ENCODE measurements at places on chromosomes 7 and 10. TPM values are rescaled to one million over a fixed set of nuclear protein-coding genes. Genes with fewer than 3 reads are reported as not detected.

- H3K4me1 ChIP-seq, result no peaks in the 10 kb centered on the region
- no peak for DNase-seq
- H3K27me3 ChIP-seq, result no peaks in the 10 kb centered on the region
Measured at GRCh38 chr10:113971349-113971973, 72.2 kb upstream of the ADRB1 start.

GRCh38 chr10:45398595-45398994, 24.6 kb downstream of the ALOX5 start:
- H3K27ac ChIP-seq, result no peak overlapping the region
- no peaks in the 10 kb centered on the region for H3K4me1 ChIP-seq
- no peak overlapping the region for H3K4me3 ChIP-seq
- H3K27me3 ChIP-seq, result no peaks in the 10 kb centered on the region

DNA sequence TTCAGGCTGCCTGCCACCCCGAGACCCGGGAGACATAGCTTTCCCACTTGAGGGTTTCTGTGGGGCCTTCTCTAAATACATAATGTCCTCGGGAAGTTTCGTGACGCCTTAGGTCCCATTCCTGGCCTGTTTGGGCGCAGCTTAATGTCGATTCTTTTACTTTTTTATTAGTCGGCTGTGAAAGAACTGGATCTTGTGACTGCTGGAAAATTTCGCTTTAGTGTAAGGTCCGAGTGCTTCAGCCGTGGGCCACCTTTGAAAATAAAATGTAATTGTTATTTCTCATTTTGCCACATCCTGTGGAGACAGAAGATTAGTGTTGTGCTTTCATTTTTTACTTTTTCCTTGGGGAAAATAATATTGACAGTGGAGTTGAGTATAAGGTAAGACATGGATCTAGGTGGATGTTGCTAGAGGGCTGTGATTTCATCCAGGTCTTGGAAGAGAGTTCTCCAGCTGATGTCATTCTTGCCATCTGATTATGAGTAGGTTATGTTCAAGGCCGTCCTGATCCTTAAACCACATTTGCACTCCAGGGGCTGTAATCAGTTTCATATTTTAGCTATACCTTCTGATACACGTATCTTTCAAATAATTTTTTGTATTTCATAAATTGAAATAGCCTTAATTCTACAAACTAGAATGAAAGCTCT, 830 bp downstream of the RAB18 start:
- no peaks in the 10 kb centered on the region for H3K27me3 ChIP-seq
- H3K4me3 ChIP-seq, result peak overlapping the region; percentile 52
- H3K27ac ChIP-seq, result peak overlapping the region; percentile 5
- H3K36me3 ChIP-seq, result no peaks in the 10 kb centered on the region
- no peak for DNase-seq

The STRIP2 gene
- total RNA-seq, result 0.58 TPM

DNA sequence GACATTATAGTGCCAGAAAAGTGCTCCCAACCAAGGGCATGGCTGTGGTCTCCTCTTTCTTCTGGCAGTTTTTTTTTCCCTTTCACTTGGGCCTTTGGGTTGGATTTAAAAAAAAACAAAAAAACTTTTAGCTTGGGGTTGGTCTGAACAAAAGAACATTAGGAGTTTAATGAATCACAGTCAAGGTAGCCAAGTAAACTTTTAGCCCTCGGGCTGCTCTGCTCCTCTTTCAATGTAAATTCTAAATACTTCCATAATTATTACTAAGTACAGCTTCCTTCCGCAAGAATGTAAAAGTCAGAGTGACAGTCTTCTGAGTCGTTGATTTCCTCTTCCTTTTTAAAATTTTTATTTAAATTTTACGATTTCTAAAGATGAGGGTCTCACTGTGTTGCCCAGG, 79.2 kb downstream of the NRF1 start:
- no peaks in the 10 kb centered on the region for H3K27me3 ChIP-seq
- no peak for DNase-seq
- no peak overlapping the region for H3K27ac ChIP-seq

The NUTM2E gene
- total RNA-seq, result not detected

GRCh38 chr10:6119962-6120361, 31.1 kb downstream of the RBM17 start:
- H3K4me3 ChIP-seq, result no peak overlapping the region
- H3K4me1 ChIP-seq, result no peaks in the 10 kb centered on the region
- no peak for DNase-seq
- H3K27ac ChIP-seq, result no peak overlapping the region
- H3K27me3 ChIP-seq, result no peaks in the 10 kb centered on the region

DNA sequence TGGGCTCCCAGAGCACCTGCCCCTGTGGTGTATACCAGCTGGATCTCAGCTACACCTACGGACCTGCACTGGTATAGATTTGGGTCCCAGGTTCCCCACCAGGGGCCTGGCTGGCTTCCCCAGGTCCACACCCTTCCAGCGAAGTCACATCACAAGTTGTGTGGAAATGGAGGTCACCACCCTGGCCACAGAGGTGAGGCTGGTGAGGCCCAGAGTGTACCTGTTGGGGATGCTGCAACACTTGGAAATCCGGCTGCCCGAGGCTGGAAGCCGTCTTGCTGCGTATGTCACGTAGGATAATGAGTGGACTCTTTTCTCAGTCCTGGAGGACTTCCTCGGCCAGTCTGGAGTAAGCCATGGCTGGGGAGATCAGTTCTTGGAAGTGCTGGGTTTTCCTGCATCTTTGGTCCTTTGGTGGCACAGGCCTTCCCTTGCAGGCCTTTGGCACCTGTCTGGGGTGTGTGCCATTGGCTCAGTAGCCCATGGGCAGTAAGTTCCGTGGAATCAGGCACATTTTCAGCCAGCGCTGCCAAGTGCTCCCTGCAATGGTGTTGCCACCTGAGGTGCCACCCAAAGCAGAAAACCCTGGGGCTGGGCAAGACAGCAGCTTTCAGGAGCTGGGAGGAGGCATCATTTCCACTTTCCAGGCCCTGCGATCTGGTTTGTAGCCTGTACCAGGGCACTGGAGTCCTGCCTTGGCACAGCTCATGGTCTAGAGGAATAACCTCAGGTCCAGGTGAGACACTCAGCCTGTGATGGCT, 97.9 kb downstream of the LHPP start:
- H3K27me3 ChIP-seq, result no peaks in the 10 kb centered on the region
- H3K36me3 ChIP-seq, result no peaks in the 10 kb centered on the region
- no peaks in the 10 kb centered on the region for H3K4me1 ChIP-seq

DNA sequence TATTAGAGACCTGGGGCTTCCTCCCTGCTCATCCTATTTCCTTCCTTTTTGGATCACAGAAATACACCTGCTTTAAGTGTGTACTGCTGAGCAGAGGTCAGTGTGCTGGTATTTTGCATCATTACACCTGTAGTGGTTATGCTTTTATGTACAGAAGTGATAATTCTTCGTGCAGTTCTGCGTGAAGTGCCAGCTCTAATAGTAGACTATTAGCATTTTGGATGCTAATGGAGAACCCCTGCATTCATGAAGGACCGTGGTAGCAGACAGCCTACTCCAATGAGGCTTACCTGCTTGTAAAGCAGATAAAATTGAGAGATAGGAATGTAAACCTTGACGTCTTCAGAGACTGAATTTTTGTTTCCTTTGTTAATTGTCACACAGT, 114.3 kb downstream of the CDK14 start:
- peak overlapping the region; percentile 14 for H3K4me3 ChIP-seq
- H3K27me3 ChIP-seq, result no peaks in the 10 kb centered on the region
- no peak for DNase-seq
- H3K36me3 ChIP-seq, result no peaks in the 10 kb centered on the region
- H3K27ac ChIP-seq, result no peak overlapping the region

The SPDYE2B gene
- total RNA-seq, result not detected

DNA sequence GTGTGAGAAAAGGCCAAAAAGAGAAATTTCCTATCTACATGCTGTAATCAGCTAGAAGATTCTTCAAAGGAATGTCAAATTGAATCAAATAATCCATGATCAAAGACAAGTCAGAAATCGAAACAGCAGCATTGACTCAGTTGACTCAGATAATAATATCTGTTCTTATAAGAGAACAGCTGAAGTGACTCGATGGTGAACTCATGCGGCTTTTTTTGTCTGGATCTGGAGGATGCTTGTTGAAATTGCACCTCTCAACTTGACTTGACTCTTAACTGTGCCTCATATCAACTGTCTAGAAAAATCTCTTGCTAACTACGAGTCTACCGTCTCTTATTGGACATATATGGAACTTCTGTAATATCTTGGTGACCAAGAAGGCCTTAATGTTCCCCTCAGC, 599.5 kb downstream of the PHTF2 start:
- no peak for DNase-seq
- no peak overlapping the region for H3K27ac ChIP-seq
- no peaks in the 10 kb centered on the region for H3K36me3 ChIP-seq
- no peaks in the 10 kb centered on the region for H3K4me1 ChIP-seq

GRCh38 chr10:133258066-133258817, 18.4 kb downstream of the ADAM8 start:
- DNase-seq, result no peak
- H3K4me1 ChIP-seq, result no peaks in the 10 kb centered on the region
- H3K27ac ChIP-seq, result no peak overlapping the region
- no peak overlapping the region for H3K4me3 ChIP-seq
- no peaks in the 10 kb centered on the region for H3K36me3 ChIP-seq
- no peaks in the 10 kb centered on the region for H3K27me3 ChIP-seq

GRCh38 chr10:102121739-102122372, 1.7 kb upstream of the LDB1 start:
- peak overlapping the region; percentile 95 for H3K27ac ChIP-seq
- H3K27me3 ChIP-seq, result no peaks in the 10 kb centered on the region
- DNase-seq, result no peak
- no peak overlapping the region for H3K4me3 ChIP-seq
- no peaks in the 10 kb centered on the region for H3K4me1 ChIP-seq
- H3K36me3 ChIP-seq, result no peaks in the 10 kb centered on the region

The CARD11 gene
- 1.8 TPM for total RNA-seq

GRCh38 chr7:14626076-14626475, 276.5 kb downstream of the DGKB start:
- H3K4me3 ChIP-seq, result no peak overlapping the region
- DNase-seq, result no peak
- H3K27ac ChIP-seq, result no peak overlapping the region

The HMX3 gene
- total RNA-seq, result not detected

The GIMAP1 gene
- 5.4 TPM for total RNA-seq

- no peaks in the 10 kb centered on the region for H3K4me1 ChIP-seq
- no peak overlapping the region for H3K27ac ChIP-seq
- no peak overlapping the region for H3K4me3 ChIP-seq
- no peak for DNase-seq
- no peaks in the 10 kb centered on the region for H3K36me3 ChIP-seq
Measured at GRCh38 chr7:116497708-116498107, 1.8 kb upstream of the CAV2 start.

The ABCB1 gene
- total RNA-seq, result 10.6 TPM

The TMEM243 gene
- total RNA-seq, result 25.3 TPM

Data from aorta (tissue), 5 donors.